ENCODE measurements at places on chromosomes 7 and 10.

DNA sequence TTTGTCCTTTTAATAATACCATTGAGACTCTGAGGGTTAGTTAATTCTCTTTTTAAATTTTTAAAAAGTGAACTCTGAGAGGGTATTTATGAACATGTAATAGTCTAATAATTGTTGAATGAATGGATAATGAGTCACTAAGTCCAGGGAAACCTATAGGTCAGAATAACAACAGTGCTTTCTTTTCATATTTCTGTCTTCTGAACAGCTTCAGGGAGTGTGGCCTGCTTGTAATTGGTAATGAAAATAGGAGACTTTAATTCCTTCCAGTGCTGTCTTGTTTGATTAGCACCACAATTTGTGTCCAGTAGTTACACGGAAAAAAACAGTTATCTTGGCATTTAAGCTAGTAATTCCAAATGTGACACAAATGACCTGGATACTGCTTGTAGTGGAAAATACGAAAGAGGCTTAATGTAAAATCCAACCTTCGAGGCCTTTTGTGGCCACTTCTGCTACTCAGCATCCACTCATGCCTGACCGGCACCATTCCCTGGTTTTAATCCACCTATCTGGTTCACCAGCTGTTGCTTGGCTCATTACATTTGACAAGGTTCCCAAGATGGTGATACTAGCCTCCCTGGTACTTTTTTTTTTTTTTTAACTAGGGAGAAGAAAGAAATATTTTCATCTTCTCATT, 149.3 kb upstream of the IMMP2L start:
- no peak for DNase-seq

GRCh38 chr10:129844216-129844766, 119.8 kb downstream of the EBF3 start:
- no peak for DNase-seq

DNA sequence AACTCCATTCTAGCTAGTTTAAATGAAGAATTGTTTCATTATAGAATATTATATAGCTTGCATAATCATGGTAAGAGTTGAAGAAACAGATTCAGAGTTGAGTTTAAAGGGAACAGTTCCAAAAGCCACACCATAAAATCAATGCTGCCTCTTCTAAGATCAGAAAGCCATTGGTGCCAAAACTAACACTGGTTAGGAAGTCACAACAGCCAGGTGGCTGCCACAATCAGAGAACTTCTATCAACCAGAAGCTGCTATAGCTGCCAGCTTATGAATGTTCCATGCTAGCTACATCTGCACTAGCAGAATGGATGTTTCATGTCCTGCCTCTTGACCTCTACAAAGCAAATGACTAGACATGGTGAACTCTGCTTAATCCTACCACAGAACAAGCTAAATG, 583.1 kb upstream of the LRRN3 start:
- no peak for DNase-seq

- no peak for DNase-seq
Measured at GRCh38 chr7:21429021-21429420, 1.1 kb downstream of the SP4 start.

DNA sequence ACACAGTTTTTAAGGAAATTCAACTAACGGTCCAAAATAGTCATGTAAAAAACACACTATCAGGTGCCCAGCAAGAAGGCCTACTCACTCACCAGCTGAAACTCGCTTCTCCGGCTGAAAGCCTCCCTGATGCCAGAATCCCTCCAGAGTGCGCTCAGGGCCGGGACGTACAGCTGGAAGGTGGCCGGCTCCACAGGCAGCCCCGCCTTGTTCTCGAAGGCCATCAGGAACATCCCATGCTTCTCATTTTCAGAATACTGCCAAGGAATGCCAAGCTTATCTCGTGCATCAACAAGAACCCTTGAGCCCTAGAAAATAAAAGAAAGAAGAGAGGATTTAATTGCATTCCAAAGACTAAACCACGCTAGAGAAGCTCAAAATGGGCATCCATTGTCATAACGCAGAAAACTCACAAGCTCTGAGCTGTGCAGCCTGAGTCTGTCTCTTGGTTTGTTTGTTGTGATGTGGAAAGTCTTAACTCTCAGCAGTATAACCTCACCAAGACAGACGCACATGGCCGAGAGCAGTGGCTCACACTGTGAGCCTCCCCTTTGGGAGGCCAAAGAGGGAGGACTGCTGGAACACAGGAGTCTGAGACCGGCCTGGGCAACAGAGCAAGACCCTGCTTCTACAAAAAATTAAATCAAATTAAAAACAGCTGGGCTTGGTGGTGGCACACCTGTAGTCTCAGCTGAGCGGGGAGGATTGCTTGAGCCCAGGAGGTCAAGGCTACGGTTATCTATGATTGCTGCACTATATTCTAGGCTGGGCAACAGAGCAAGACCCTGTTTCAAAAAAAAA, 49.1 kb downstream of the GNA12 start:
- DNase-seq, result no peak

- no peak for DNase-seq
Measured at GRCh38 chr10:72108830-72109635, 20.7 kb upstream of the SPOCK2 start.

DNA sequence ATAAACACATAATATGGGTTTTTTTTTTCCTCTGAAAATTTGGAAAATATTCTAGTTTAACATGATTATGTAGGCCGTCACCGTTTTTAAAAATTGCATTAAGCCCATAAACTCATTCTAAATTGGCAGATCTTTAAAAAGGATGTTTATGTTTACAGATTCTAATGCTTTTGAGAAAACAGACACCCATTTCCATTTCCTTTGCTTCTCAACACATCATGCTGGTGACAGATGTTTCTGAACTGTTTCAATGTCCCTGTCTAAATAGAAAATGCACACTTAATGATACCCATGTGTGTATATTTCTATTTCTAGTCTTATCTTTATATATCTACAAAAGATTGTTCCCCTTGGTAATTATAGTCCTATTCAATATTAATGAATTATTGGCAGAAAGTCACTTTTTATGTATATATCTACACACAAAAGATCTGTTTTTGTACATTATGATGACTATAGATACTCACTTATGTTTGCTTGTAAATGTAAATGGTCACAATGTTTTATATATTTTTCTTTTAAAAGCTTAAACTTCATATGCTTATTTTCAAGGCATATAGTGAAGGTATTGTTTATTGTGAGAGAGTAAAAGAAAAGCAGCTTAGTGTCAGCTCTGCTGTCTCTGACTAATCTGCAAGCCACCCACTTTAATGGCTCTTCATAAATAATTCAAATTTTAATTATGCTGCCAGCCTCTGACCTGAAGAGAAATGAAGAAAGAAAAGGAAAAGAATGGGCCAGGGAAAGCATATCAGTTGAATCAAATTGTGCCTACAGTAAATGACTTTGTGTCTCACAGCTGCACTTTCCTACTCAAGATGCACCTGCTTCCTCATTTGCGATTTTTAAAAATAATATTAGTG, 179.4 kb downstream of the CACNA2D1 start:
- DNase-seq, result no peak

DNA sequence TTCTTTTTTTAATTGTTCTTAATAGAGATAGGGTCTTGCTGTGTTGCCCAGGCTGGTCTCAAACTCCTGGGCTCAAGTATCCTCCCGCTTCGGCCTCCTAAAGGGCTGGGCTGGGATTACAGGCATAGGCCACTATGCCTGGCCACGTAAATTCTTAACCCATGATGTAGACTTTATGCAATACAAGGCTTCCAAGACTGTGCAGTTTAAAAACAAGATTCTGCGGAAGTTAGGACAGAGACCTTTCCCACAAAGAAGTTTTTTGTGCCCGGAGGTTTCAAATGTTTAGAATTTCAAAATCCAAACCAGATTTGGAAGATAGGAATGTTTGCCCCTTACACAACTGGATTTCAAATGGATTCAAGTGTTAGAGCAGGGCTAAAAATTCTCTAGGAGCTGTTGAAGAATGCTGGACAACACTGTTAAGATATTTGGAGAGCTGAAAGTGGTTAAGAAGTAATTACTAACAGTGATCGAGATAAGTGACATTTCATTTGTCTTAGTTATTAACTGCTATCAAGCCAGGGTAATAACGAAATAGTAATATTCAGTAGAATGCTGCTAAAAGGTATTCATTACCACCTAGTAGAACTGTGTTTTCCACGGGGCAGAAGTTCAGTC, 7.4 kb downstream of the APBB1IP start:
- DNase-seq, result no peak

GRCh38 chr7:130114776-130115175, 44.4 kb downstream of the KLHDC10 start:
- DNase-seq, result no peak

- no peak for DNase-seq
Measured at GRCh38 chr7:64581926-64582894, 19.3 kb upstream of the ZNF680 start.

- DNase-seq, result no peak
Measured at GRCh38 chr7:2717293-2718261, 29.6 kb downstream of the AMZ1 start.

DNA sequence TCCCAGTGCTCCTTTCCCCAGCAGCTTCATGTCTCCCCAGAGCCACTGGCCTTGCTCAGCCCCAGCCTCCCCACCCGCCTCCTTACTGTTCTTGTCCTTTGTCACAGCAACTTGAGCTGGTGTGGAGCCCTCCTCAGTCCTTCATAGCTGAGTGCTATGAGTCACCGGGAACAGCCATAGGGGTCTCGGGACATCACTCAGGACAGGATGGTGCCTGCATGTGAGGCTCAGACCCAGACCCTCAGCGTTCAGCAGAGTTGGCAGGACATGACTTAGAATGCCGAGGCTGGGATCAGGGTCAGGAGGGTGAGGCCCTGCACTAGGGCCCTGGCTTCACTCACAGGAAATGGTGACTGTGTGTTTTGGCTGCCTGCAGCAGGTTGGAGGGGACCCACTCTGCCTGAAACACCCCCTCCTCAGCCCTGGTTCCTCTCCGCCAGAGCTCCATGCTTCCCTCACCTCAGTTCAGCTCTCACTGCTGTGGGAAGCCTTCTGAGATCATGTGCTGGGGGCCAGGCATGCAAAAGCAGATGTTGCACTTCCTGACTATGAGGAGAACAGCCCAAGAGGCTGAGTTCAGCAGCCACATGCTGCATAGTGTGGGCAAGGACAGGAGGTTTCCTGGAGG, 40.7 kb upstream of the GJD4 start:
- no peak for DNase-seq

GRCh38 chr7:92678291-92678920, 88.2 kb upstream of the FAM133B start:
- DNase-seq, result no peak

DNA sequence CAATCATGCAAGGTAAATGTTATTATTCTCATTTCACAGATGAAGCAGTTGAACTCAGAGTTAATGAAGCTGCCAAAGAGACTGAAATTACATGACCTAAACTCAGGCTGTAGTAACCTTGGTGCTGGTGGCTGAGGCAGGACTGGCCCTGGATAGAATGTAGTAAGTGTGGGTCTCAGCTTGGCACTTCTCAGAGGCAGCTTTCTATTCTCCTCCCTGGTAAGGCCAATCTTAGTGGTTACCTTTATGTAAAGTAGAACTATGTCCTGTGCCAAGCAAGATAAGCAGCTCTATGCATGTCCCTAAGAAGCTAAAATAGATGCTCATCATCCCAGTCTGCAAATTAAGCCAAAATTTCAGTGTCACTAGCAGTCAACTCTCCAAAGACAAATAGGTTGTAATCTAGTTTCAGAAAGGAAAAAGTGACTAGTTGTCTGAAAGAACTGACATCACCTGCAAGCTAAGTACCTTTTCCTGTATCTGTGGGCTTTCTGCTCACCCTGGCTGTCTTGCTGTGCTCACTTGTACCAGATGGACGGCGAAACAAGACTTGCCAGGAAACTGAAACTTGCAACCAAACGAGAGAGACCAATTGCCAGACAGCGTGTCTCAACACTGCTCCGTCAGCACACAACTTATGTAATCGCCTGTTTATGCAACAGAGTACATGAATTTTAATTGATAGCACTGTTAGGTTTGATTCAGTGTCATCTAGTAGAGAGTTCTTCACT, 43.7 kb downstream of the CH25H start:
- DNase-seq, result peak; percentile 22

- DNase-seq, result no peak
Measured at GRCh38 chr7:83697804-83698530, 49.0 kb upstream of the SEMA3E start.

GRCh38 chr7:155974186-155974897, 162.1 kb upstream of the SHH start:
- no peak for DNase-seq

GRCh38 chr7:128192497-128193142, 48.5 kb upstream of the LEP start:
- no peak for DNase-seq

GRCh38 chr10:55369670-55370420, 568.8 kb upstream of the PCDH15 start:
- DNase-seq, result no peak

GRCh38 chr7:95549818-95550529, 46.3 kb downstream of the PDK4 start:
- DNase-seq, result no peak

GRCh38 chr10:42939237-42939636, 137.6 kb upstream of the RET start:
- DNase-seq, result no peak

GRCh38 chr10:132609211-132609610, 71.6 kb downstream of the INPP5A start:
- no peak for DNase-seq

- no peak for DNase-seq
Measured at GRCh38 chr7:85622059-85622458, 435.2 kb upstream of the SEMA3D start.

- DNase-seq, result peak; percentile 3
Measured at GRCh38 chr10:46554166-46554781, 2.2 kb downstream of the GPRIN2 start.

GRCh38 chr10:30442019-30442606, 8.1 kb downstream of the MAP3K8 start:
- no peak for DNase-seq

- no peak for DNase-seq
Measured at GRCh38 chr10:24793648-24794379, 70.1 kb upstream of the ARHGAP21 start.

DNA sequence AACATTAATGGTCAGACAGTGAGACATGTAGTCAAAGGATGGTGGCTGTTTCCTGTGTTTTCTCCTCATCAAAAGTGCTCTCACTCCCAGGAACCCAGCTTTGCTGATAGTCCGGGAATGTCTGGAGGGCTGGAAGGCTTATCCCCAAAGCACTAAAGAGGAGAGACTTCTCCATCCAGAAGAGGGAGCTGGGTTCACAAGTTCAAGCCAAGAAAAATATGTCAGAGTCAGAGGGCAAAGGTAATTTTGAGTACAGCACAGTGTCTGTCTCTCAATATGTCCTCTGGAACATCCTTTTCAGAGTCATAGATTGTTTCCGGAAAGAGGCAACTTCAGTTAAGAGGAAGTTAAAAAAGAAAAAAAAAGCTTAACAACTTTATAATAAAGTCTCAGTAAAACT, 281.5 kb upstream of the PHYHIPL start:
- no peak for DNase-seq

DNA sequence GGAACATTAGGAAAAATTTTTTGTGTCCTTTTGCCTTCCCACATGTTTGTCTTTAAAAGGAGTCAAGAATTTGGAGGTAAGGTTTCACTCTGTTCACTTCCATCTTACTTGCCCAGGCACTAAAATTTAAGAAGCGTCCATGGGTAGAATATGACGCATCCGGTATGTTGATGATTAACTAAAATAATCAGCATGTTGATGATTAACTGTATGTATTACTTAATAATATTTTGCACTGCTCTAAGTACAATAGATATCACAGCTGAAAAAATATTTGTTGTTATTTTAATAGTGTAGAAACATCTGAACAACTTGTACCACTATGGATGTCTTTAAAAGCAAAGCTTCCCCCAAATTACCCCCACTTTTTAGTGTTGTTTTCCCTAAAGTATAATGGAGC, 11.5 kb downstream of the ANKRD22 start:
- DNase-seq, result no peak

All from activated gamma-delta T cell treated with Interleukin-2 at 50 U/mL for 16 hours (primary cell).